ENCODE measurements at places on chromosomes 4 and X.

GRCh38 chr4:147524601-147525000 is 43.7 kb downstream of the EDNRA start:
- no peaks in the 10 kb centered on the region for H3K4me1 ChIP-seq
- peaks cover 4% of the 10 kb centered on the region for H3K27me3 ChIP-seq
- no peak for DNase-seq
- H3K4me3 ChIP-seq, result no peak overlapping the region
- no peaks in the 10 kb centered on the region for H3K36me3 ChIP-seq

- DNase-seq, result no peak
- no peaks in the 10 kb centered on the region for H3K36me3 ChIP-seq
- H3K27ac ChIP-seq, result no peak overlapping the region
- H3K4me1 ChIP-seq, result peaks cover 15% of the 10 kb centered on the region
- H3K4me3 ChIP-seq, result no peak overlapping the region
- H3K27me3 ChIP-seq, result no peaks in the 10 kb centered on the region
Observed at GRCh38 chrX:39765327-39765726, 332.4 kb downstream of the BCOR start.

GRCh38 chrX:131617182-131617581 is 73.3 kb downstream of the OR13H1 start:
- no peak overlapping the region for H3K27ac ChIP-seq
- no peaks in the 10 kb centered on the region for H3K36me3 ChIP-seq
- no peak for DNase-seq
- H3K27me3 ChIP-seq, result no peaks in the 10 kb centered on the region
- no peaks in the 10 kb centered on the region for H3K4me1 ChIP-seq
- no peak overlapping the region for H3K4me3 ChIP-seq

GRCh38 chr4:66300336-66300934 is 630.1 kb upstream of the EPHA5 start:
- peaks cover 3% of the 10 kb centered on the region for H3K4me1 ChIP-seq
- no peaks in the 10 kb centered on the region for H3K27me3 ChIP-seq
- H3K27ac ChIP-seq, result no peak overlapping the region
- H3K36me3 ChIP-seq, result no peaks in the 10 kb centered on the region
- H3K4me3 ChIP-seq, result no peak overlapping the region
- DNase-seq, result peak; percentile 7

GRCh38 chr4:30833206-30833605 is 113.0 kb downstream of the PCDH7 start:
- H3K4me1 ChIP-seq, result peaks cover 8% of the 10 kb centered on the region
- H3K27ac ChIP-seq, result no peak overlapping the region
- no peaks in the 10 kb centered on the region for H3K36me3 ChIP-seq

- H3K36me3 ChIP-seq, result no peaks in the 10 kb centered on the region
- DNase-seq, result peak; percentile 79
- no peaks in the 10 kb centered on the region for H3K27me3 ChIP-seq
- peak overlapping the region; percentile 71 for H3K27ac ChIP-seq
- peaks cover 27% of the 10 kb centered on the region for H3K4me1 ChIP-seq
Observed at GRCh38 chr4:100738196-100739165, 220.7 kb upstream of the EMCN start.

Measured in endothelial cell of umbilical vein (primary cell).